ENCODE measurements at places on chromosomes 4 and X. TPM values are rescaled to one million over a fixed set of nuclear protein-coding genes. Genes with fewer than 3 reads are reported as not detected.

The PNMA5 gene
- total RNA-seq: not detected

The TKTL2 gene
- total RNA-seq: not detected

The SPINK2 gene
- total RNA-seq: not detected

The IL2 gene
- total RNA-seq: not detected

The TMSB15C gene
- 1.3 TPM for total RNA-seq

The ASMT gene
- 0.07 TPM for total RNA-seq

All from smooth muscle cell of the pulmonary artery (primary cell).